T-helper 9 cell (primary cell): ENCODE measurements at places on chromosomes 3 and 15.

DNA sequence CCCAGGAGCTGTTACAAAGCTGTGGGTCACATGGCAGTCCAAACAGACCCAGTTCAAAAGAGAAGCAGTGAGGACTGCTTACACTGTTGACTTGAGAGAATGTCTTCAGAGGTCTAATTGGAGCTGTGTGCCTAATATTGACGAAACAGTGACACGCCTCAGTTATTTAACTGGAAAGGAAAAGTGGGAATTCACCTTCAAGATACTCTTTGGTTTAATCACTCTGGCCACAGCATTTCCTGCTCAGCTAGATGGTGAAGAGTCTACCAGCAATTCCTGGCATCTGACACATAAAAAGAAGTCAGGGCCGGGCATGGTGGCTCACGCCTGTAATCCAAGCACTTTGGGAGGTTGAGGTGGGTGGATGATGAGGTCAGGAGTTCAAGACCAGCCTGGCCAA is 326.4 kb downstream of the SV2B start:
- no peak for DNase-seq

GRCh38 chr3:67516496-67516895 is 137.9 kb downstream of the SUCLG2 start:
- DNase-seq: no peak

DNA sequence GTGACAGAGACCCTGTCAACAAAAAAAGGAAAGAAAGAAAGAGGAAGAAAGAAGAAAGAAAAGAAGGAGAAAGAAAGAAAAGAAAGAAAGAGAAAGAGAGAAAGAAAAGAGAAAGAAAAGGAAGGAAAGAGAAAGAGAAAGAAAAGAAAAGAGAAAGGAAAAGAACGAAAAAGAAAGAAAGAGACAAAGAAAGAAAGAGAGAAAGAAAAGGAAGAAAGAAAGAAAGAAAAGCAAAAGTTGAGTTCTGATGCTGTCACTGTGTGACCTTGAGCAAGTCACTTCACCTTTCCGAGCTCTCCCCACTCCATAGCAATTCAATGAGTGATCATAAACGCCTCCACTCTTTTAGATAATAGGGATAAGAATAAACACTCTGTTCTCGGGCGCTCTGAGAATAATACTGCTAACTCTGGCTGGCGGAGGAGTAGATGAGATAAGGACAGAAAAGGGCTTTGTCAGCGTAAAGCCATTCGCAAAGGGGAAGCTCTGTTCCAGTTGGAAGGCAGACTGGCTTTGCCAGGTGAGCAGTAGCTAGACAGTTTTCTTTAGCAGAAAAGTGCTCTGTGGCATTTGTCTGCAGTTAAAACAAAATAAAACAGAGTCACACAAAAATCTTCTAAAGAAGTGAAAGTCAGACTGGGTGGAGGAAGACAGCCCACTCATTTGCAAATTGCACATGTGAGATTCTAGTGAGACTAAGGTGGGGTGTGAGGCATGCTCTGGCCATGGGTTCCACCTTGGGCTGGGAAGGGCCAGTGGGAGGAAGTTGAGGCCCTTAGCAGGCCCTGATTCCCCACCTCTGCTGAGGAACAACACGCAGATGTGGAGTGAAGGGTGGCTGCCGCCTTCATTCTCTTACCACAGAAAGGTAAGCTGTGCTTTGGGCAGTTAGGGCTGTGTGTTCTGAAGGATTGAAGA is 9.6 kb upstream of the FLNB start:
- no peak for DNase-seq

DNA sequence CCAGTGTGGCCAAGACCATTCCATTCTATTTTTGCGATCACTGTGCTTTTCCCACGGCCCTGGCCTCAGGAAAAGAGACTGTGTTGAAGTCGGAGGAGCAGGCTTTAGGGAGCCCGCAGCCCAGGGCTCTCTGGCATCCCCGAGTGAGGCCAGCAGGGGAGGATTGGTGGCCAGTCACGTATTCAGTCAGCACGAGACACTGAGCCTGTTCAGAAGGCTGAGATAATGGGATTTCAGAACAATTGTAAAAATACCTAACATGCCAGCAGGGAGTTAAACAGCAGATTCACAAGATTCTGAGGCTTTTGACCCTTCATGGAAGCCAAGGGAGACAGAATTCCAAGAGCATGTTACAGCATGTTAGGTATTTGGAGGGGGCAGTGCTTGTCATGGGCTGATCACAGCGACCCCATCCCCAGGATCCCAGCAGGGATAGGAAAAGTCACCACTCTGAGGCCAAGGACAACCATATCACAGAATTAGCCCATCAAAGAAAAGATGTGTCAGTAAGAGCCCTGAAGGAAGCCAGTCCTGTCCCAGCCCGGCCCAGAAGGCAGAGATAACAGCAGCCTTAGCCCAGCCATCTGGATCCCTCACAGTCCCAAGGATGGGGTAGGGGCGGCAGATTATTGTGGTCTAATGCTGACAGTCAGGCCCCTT is 40.6 kb downstream of the AMOTL2 start:
- DNase-seq: no peak

GRCh38 chr3:33433843-33434242 is 6.4 kb downstream of the UBP1 start:
- DNase-seq: no peak

- DNase-seq: no peak
These were observed 16.1 kb upstream of the EBLN2 start for GRCh38 chr3:73045391-73045790.

DNA sequence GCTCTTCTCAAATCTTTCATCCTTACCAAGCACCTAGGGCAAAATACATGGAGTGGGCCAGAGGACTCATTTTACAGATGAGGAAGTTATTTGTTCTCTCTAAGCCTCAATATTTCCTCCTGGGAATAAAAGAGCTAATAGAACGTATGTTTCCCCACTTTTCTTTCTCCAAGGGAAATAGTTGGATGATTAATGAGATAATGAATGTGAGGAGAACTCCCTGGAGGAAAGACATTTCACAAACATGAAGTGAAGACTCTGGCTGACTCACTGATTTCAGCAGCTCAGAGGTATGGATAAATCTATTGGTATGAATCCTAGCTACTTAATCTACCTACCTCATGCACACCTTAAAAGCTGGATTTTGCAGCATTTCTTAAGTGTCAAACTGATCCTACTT is 98.4 kb downstream of the ECT2 start:
- no peak for DNase-seq

DNA sequence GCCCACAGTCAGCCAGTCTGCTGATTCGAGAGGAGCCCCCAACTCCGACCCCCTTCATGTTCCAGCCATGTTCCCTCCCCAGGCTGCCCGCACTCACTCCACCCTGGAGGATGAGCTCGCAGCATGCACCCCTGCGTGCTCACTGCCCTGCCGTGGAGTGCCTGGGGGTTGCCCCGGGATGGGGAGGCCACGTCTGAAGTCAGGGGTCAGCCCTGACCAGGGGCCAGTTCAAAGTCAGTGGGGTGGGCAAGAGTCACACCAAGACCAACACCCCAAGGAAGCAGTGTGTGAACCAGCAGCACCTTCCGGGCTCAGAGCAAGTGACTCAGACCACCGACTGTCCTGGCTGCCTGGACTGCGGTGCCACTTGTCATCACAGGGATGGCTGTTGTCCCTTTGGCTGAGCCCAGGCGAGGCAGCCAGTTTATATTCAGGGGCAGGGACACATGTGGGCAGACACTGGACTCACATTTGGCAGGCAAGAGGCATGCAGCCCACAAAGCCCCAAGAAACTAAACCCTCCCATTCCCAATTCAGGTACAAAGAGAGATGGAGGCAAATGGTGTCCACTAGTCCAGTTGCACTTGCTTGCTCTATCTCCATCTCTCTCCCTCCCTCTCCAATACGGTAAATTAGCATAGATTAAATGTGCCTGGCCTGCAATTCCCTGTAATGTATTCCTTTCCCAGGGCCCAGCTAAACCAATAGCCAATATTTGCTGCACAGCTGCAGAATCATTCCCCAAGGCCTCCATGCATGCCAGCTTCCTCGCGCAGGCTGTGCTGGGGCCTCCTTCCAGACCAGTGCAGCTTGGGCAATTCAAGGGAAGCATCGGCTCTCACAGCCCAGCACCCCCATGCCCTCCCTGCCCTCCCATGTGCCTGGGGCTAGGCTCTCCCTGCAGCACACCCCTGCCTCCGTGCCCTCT is 135.7 kb upstream of the IQSEC1 start:
- DNase-seq: no peak

DNA sequence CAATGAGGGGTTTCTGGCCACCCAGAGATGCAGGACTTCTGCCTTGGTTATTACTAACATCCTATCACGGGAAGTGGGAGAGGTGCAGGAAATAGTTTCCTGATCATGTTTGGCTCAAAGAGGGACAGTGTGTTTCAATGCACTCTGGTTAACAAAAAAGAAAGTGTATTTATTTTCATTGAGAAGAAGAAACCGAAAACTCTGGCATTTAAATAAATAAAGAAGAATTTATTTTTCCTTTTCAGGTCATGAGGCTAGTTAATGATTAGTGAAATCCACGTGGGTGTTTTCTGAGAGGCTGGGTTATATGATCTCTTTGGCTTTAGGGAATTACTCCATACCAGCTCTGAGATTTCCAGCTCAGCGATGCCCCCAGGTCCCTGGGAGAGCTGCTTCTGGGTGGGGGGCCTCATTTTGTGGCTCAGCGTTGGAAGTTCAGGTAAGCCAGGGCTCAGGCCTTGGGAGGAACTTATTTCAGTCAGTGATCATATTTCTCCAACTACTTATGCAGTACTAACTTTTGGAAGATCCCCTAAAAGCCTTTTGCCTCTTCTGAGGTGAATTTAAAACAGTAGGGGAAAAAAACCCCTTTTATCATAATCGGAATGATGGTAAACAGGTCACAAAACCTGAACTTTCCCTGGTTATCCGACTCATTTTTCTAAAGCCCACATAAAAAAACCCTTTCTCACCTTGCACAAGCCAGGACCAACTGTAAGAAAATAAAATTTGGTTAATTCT is at the start of gene PLA1A:
Gene PLA1A, plus strand, starts transcription at position 338 of the 741 bp plus-strand sequence. Its CDS starts 29 bp downstream, at position 367.
- no peak for DNase-seq

DNA sequence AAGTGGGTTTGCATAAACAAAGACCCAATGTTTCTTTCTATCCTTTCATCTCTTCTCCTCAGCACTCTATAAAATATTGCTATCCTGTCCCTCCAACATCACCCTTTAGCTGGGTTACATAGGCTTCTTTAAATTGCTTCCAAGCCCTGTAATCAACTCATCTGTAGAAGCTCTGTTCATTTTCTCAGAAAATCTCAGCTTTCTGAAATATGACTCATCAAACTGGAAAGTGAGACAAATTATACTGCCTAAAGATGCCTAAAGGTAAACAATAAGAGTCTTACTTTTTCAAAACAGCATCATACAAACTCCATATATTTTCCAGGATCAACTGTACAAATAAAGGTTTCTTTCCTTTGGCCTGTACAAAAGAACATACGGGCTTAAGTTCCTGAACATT is 33.8 kb downstream of the EFL1 start:
- DNase-seq: no peak
